A549 (cell line): ENCODE measurements at places on chromosomes 16 and 17. TPM values are rescaled to one million over a fixed set of nuclear protein-coding genes. Genes with fewer than 3 reads are reported as not detected.
A peak's percentile ranks its signal among the peaks of the same experiment; 100 is the strongest.

POLR2C gene
- 141 to 148 TPM (median 146 TPM) in 3 replicates for polyA plus RNA-seq

DNA sequence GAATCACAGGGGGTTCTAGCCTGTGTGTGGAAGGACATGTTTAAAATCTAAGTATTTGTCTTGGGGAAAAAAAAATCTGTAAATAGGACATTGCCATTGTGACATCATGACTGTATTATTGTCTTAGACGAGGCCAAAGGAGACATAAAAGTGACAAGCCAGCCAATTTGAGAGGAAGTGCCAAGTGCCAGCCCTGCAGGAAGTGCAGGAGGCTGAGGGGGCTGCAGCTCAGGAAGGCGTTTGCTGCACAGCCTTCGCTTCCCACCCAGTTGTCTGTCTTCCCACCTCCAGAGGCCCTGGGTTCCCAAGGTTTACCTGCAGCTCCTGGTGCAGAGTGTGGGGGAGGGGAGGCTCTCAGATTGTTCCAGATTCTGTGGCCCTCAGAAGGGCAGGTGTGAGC lies 1.3 kb downstream of the ADCY7 start:
- DNase-seq, result no peak

- DNase-seq, result no peak
Observed at GRCh38 chr17:77933777-77934398, 24.6 kb upstream of the TNRC6C start.

TBC1D3E gene
- polyA plus RNA-seq, result 0.12 TPM in 1 of 3 replicates, not detected in the others

DNA sequence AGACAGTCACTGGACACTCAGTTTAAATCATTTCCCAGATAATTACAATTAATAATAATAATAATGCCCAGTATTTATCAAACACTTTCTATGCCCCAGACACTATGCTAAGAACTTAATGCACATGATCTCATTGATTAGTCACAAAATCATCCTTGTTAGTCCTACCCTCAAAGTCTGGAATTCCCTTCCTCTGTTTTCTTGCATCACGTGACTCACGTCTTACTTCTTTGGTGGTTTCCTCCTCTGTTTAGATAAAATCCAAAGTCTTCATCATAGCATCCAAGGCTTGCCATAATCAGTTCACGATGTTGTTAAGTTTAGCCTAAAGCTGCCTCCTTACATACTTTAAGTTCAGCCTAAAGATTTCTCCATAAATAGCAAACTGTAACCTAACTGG lies 471.9 kb downstream of the PMP22 start:
- no peak for DNase-seq

DNA sequence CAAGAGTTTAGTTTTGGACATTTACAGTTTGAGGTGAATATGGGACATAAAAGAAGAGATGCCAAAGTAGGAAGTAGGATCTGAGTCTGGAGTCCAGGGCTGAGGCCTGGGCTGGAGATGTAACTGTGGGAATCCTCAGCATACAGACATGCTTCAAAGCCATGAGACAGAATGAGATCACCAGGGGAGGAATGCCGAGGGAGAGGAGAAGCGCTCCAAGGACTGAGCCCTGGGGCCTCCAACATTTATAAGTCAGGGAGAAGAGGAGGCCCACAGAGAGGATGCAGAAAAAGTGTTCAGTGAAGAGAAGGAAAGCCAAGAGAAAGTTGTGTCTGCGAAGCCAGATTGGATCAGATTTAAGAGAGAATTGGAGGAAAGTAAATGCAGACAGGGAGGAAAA lies 277.5 kb upstream of the MYOCD start:
- peak; percentile 47 for DNase-seq

- DNase-seq, result no peak
Observed at GRCh38 chr17:16214190-16215001, 938 bp downstream of the NCOR1 start.

GRCh38 chr16:3798838-3799237 lies 81.5 kb upstream of the TRAP1 start:
- DNase-seq, result no peak

GRCh38 chr16:11283820-11284248 lies 2.7 kb upstream of the PRM1 start:
- DNase-seq, result no peak

MYH13 gene
- not detected in 3 replicates for polyA plus RNA-seq

GRCh38 chr17:71316176-71316897 lies 804.5 kb upstream of the SOX9 start:
- DNase-seq, result no peak

- DNase-seq, result no peak
Observed at GRCh38 chr16:75938818-75939217, 212.5 kb upstream of the CPHXL start.

DNA sequence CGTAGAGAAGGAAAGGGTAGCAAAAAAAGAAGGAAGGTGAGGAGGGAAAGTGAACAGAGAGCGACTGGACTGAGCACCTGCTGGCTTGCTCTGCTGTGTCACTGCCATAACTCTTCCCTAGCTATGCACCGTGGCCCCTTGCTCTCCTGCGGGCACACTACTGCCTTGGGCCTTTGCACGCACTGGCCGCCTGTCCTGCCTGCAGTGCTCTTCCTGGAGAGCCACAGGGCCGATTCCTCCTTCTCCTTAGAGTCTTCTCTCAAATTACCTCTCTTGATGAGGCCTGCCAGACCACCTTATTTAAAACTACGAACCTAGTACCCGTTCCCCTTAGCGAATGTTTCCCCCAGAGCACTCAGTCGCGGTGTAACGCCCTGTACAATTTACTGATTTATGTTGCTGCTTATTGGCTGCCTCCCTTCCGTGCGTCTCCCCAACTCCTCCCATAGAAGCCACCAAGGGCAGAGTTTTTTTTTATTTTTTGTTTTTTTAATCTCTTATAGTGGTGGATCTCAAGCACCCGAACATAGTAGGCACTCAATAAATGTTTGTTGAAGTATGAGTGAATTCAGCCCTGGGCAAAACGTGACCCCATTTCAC lies 70.3 kb downstream of the RAI1 start:
- no peak for DNase-seq

NPW gene
- 1.0 to 1.6 TPM (median 1.2 TPM) in 3 replicates for polyA plus RNA-seq

PRSS33 gene
- 0.04 to 0.05 TPM in 2 of 3 replicates, not detected in the other for polyA plus RNA-seq

C1QL1 gene
- polyA plus RNA-seq, result 7.4 to 9.3 TPM (median 8.5 TPM) in 3 replicates

DNA sequence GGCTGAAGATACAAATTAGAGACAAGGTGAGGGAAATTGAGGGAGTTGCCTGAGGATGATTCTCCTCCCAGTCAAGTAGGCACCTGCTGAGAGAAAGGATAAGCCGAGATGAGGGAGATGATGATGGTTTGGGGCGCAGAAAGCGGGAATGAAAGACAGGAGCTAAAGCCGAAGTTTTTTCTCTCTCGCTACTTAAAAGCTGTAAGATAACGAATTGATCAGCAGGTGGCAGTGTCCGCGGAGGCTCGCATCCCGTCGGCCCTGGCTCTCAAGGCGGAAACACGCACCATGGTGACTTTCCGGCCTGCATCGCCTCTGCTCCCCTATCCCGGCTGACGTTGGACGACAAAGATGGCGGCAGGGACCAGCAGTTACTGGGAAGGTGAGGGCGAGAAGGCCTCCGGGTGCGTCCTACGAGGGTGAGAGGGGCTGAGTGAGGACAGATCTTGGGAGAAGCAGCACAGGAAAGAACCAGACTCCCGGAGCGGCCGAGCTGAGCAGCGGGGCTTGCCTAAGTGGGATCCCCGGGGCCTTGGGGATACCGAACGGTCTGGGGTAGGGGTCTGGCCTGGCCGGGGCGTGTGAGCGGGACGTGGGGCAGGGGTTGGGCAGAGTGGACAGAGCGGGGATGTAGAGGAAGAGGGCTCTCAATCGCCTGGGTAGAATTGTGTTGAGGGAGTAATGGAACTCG lies at the start of gene GOSR1:
GOSR1 (plus strand) TSS at position 326 of the 691 bp plus-strand sequence; CDS start at position 352, 26 bp downstream.
- peak; percentile 98 for DNase-seq

- DNase-seq, result no peak
Observed at GRCh38 chr17:36930583-36930900, 6.7 kb upstream of the LHX1 start.

ENPP7 gene
- polyA plus RNA-seq, result not detected in 3 replicates

GRCh38 chr17:78263063-78263735 lies 31.8 kb downstream of the TMEM235 start:
- no peak for DNase-seq

- no peak for DNase-seq
Observed at GRCh38 chr16:85380905-85381737, 232.0 kb upstream of the GSE1 start.

DNA sequence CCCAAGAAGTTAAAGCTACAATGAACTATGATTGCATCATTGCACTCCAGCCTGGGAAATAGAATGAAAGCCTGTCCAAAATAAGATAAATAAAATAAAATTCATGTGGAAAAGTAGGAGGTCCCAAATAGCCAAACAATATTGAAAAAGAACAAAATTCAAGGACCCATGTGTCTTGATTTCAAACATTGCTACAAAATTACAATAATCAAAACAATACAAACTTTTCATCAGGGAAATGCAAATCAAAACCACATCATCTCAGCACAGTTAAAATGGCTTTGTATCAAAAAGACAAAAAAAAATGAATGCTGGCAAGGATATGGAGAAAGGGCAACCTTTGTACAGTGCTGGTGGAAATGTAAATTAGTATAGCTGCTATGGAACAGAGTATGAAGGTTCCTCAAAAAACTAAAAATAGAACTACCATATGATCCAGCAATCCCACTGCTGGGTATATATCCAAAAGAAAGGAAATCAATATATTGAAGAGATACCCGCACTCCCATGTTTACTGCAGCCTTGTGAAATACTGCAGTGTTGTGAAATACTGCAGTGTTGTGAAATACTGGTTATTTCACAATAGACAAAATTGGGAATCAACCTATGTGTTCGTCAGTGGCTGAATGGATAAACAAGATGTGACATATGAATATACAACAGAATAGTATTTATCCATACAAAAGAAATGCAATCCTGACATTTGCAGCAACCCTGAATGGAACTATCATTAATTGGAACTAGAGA lies 24.5 kb upstream of the ZNF287 start:
- no peak for DNase-seq

- no peak for DNase-seq
Observed at GRCh38 chr16:71754652-71755051, 30.2 kb upstream of the PHLPP2 start.

CLEC18A gene
- 0.23 to 0.33 TPM (median 0.25 TPM) in 3 replicates for polyA plus RNA-seq

PRR29 gene
- polyA plus RNA-seq, result 0.67 to 1.2 TPM (median 0.68 TPM) in 3 replicates

CHMP1A gene
- 91.7 to 99.0 TPM (median 95.4 TPM) in 3 replicates for polyA plus RNA-seq

- DNase-seq, result peak; percentile 78
Observed at GRCh38 chr17:32659419-32659842, 172.6 kb downstream of the CDK5R1 start.

KRT40 gene
- polyA plus RNA-seq, result not detected in 3 replicates

TMC7 gene
- polyA plus RNA-seq, result 5.4 to 7.5 TPM (median 7.0 TPM) in 3 replicates

GRCh38 chr17:41734949-41735313 lies 488 bp upstream of the HAP1 start:
- DNase-seq, result no peak

- DNase-seq, result no peak
Observed at GRCh38 chr17:12955521-12955920, 62.3 kb downstream of the ELAC2 start.

KCNJ12 gene
- polyA plus RNA-seq, result 0.44 to 0.54 TPM (median 0.46 TPM) in 3 replicates

DNA sequence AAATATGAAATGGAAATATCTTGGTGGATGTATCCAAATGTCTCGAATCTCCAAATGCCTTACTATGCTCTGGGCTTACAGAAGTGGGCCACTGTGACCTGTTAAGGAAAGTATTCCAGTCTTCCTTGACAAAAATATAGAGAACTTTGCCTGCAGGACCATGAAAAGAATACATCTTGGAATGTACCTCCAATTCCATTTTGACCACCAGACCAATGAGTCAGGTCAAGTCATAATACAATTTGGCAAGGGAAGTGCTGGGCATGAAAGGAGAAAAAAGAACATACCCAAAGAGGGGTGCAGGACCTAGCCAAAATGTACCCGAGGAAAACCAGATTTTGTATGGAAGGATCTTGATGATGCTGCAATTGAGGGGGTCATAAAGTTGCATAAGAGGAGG lies 1153.7 kb upstream of the GOT2 start:
- DNase-seq, result no peak

DNA sequence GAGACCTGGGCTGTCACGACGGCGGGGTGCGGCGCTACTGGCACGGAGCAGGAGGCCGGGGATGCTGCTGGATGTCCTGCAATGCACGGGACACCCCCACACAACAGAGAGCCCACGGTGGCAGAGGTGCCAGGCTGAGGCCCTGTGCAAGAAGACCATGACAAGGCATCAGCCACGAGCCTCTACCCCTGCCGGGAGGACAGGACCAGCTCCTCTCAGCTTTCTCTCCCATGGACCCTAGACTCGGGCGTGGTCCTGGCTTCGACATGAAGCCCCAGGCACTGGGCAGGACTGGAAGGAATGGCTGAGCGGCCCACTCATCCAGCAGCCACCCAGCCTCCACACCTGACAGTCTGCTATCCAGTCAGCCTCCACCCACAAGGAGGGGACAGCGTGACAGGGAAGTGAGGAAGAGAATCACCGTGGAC lies 25.6 kb downstream of the SLC7A5 start:
- peak; percentile 61 for DNase-seq

- DNase-seq, result no peak
Observed at GRCh38 chr17:55659661-55660060, 63.0 kb downstream of the TMEM100 start.

GRCh38 chr16:7605812-7606211 lies 273.2 kb downstream of the RBFOX1 start:
- DNase-seq, result no peak

GRCh38 chr17:77875051-77875780 lies 83.3 kb upstream of the TNRC6C start:
- DNase-seq, result no peak

GRCh38 chr17:82632451-82632850 lies 15.8 kb downstream of the WDR45B start:
- DNase-seq, result no peak

TNK1 gene
- 2.1 to 2.4 TPM (median 2.2 TPM) in 3 replicates for polyA plus RNA-seq

DNA sequence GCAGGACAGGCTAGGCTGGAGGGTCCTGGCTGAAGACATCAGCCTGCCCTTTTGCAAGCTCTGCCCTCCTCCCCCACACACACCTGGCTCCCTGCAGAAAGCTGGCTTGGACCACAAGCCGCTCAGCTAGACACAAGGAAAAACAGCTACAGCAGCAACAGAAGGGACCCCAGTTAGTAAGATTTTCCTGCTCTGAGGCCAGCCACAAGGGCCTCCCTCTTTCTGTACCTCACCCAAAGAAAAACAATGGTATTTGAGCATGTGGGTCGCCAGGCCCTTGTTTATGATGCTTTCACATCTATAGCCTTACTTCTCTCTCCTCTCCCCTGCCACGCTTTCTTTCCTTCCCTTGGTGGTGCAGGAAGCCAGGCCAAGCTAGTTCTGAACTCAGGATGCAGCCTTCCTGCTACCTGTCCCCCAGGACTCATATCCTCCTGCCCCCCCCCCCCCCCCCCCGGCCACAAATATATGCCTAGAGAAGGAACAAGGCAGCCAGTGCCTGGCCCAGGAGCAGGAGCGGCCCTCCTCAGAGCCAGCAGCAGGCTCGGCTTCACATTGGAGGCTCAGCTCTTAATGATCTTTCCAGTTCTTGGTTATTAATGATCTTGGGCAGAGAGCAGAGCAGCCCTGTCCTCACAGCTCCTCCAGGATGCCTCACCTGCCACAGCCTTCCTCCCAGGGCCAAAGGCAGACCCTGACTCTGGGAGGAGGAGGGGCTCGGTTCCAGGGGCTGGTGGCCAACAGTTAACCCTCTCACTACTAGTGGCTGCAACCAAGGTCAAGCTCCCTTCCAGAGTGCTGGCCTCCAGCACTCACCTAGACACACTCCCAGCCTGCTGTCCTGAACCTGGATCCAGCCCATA lies 19.5 kb downstream of the GRIN2C start:
- DNase-seq, result no peak
